CD4-positive, alpha-beta T cell treated with Interleukin-17A for 1 hour (primary cell): ENCODE measurements at places on chromosomes 3 and 15.

GRCh38 chr15:50192926-50193620, 11.1 kb downstream of the SLC27A2 start:
- no peak for DNase-seq

- DNase-seq: no peak
Measured at GRCh38 chr3:78154521-78155186, 1114.8 kb downstream of the ROBO2 start.

GRCh38 chr3:63886858-63887257, 23.2 kb downstream of the ATXN7 start:
- no peak for DNase-seq

DNA sequence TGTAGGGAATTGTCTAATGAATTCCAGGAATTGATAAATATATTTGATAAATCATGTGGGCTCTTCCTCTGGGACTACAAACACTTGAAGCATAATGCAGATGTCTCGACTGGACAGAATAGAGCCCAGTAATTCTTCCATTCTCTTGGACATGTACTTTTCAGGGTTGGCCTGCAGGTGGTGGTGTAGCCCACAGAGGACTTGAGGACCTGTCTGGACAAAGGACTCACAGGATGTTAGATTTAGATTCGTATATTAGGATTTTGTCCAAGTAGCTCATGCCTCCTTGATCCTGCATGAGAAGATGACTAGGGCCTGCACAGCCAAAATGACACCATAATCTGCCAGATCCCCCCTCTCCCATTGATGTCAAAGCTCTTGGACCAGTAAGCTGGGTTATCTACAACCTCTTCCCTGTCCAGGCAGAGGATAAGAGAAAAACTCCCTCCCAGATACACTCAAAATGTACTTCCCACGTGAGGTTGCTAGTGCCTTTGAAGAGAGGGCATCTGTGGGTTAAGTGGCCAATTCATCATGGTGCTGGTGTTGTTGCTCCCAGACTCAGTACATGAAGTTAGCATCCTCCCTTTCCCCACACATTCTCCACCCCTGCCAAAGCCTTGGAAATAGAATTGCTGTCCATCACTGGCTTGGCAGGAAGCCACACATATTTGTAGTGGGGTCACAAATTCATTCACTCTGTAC, 88.6 kb upstream of the ZNF280D start:
- DNase-seq: peak; percentile 56

DNA sequence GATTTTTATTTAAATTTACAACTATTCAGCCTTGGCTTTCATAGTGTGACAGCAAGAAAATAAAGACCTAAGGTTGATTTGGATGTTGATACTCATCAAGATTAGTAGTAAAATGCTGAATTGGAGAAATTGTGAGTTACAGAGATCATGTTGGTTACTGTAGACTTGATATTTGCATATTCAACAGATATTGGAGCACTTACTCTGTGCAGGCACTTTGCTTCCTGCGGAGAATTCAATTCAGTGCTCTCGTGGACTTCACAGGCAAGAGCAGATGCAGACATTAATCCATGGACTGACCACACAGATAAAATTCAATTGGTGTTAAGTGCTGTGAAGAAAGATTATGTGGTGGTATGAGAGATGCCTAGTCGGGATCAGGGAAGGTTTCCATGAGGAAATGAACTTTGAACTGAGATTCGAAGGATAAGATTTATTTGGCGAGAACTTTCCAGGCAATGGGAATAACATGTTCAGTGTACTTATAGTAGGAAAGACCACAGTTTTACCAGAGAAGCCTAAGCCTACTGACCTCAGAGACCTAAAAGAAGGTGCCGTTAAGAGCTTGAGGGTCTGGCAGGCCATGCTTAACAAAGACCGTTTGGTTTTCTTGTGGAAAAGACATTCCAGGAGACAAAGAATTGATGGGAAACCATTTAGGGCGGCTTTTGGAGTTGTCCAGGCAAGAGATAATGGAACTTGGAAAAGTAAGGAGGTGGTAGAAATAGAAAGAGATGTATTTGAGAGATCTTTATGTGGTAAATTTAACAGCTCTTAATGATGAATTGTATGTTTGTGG, 4.3 kb downstream of the SELENOT start:
- DNase-seq: no peak

DNA sequence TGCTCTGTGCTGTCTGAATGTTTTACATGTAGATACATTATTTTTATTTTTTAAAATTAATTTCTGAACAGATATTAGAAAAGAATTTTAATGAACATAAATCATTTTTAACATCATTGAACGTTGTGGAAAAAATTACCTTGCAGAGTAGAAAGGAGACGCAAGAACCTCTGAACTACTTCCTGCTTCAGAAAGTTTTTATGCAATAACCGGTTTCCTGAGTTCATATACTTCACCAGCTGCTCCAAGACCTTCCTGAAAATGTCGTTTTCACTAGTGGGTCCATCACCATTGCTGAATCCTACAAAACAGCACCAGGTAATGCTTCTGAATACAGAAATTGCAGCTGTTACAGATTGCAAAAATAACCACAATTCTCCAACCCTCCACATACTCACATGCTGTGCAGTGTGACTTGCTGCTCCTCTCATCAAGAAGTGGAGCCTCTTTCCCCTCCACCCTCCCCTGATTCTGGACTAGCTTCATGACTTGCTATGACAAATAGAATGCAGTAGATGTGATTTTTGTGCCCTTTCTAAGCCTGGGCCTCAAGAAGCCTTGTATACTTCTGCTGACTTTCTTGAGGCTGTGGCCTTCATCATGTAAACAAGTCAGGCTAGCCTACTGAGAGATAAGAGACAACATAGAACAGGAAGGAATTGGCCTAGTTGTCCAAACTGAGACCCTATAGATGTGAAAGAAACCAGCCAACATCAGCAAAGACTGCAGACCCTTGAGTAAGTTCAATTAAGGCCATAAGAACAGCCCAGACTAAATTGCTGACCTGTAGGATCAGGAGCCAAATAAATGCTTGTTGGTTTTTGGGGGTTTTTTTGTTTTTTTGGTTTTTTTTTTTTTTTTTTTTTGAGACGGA, 80.4 kb downstream of the TRANK1 start:
- no peak for DNase-seq

DNA sequence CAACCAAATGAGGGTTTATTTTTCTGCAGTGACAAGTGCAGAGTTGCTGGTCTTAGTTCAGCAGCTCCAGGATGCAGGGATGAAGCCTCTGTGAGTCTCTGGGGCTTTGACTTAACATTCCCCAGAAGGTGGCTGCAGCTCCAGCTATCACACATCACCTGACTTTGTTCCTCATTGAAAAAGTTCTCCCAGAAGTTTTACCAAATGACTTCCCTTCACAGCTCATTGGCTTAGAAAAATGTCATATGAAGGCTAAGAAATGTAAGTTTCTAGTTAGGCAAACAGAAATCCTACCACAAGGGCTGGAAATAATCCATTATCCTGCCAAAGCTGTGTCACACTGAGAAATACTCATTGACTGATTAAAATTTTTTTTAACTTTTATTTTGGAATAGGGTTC, 184.9 kb downstream of the MINAR1 start:
- no peak for DNase-seq

DNA sequence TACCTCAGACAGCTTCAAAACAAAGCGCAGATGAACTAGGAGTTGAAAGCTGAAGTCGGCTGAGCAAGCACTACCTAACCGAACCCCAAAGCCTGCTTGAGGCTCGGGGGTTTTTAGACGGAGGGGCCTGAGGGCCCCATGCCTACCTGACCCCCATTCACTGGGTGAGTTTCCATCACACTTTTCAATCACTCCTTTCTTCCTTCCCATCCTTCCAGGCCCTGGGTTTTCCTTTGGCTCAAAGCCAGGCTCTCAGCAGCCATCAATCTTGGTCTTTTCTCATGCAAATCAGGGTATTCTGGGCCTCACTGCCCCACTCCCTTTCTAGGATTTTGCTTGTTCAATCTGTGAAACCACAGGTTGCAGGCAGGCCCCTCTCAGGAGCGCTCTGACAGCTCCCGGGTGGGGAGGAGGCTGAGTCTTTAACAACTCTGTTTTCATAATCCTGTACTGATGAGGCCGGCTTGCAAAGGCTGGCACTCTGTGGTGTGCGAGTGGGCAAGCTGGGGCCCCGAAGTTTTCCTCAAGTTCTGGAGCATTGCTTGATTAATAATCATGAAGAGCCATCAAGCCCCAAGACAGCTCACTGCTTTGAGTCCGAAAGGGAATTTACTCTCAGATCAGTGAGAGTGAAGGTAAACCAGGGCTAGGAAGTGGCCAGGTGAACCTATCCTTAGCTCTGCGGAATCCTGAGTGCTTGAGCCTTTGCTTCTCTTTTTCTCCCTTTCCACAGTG, 97.6 kb downstream of the FRMD4B start:
- DNase-seq: no peak

GRCh38 chr3:104126864-104127553, 1239.7 kb upstream of the ALCAM start:
- DNase-seq: no peak

DNA sequence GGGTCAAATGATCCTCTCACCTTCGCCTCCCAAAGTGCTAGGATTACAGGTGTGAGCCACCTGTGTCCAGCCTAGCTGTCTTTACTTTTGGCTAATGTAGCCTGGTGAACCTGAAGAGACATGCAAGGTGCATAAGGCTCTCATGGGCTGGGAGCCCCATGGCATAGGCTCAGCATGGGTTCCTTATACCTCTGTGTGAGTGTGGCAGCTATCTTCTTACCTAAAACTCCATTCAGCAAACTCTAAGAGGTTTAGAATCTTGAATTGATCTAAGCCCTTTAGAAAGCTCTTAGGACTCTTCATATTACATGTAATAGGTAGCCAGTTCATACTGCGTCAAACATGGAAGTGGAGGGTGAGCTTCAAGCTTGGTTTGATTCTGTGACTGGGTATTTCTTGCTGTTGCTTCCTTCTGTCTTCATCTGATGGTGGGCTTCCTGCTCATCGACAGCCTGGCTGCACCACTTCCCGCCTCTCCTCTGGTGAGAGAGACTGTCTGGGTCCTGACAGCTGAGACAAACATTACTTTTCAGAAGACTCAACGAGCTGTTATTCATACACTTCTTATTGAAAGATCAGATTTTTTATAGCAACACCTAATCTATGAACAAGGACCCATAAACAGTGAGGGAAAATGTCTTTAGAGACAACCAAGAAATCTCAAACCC, 19.2 kb upstream of the TKT start:
- no peak for DNase-seq

DNA sequence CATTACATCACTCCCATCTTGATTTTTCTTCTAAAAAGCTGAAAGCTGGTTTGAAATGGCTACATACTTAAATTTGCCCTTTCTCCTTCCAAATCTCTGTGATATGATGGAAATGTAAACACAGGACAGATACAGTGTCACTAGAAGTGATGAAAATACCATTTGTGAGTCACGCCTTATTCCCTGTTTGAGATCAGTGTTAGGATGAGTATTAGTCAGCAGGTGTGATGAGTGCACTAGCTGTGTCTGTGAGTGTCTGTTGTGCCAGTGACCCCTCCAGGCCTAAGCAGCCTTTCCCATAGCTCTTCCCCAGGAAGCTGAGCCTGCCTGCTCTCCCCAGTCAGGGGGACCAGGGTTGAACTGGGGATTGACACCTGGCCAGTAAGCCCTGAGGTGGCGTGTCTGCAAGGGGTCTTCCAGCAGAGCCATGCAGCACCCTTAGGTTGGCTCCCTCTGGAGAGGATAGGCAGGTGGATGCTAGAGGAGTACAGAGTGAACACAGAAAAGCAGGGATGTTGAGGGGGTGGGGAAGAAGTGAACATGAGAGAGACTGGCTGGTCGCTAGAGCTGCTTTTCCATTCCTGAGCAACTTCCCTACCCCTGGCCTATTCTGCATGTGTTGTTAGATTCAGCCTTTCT, 92.0 kb downstream of the PDE8A start:
- no peak for DNase-seq

DNA sequence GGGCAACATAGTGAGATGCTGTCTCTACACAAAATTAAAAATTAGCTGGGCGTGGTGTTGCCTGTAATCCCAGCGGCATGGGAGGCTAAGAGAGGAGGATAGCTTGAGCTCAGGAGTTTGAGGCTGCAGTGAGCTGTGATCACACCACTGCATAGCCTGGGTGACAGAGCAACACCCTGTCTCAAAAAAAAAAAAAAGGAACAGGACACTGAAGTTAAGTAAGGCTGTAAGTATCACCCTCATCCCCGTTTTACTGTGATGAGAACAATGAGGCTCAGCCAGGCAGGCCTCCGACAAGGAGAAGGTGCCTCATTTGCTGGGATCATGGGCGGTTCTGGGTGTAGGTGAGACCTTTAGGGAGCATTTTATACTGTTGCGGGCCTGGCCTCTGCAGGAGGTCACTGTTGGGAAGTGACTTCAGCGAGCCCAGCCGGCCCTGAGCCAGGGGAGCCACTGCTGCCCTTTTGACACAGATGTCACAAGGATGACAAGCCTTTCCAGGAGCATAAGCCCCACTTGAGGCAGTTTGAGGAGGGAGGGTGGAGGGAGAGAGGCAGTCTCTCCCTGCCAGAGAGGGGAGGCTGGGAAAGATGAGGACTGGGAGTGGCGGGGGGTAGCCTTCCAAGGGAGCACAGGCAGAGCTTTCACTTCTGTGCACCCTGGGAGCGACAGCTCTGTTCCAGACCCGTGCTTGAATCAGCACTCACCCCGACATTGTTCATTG, 30.8 kb downstream of the IRAK2 start:
- no peak for DNase-seq

DNA sequence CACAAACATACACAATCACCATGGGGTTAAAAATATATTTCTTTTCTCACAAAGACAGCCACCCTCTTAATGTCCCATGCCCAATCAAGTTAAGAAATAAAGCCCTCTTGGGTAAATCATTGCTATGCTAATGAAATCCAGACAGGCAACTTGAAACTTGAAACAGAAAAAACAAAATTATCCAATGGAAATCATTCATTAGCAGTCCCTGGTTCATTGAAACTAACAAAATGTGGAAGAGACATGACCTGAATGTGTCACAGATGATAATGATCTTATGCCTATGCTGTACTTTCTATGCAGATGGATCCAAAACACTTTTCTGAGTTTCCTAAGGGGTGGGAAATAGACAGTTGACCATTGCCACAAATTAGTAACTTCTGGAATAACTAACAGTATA, 983.7 kb downstream of the MCTP2 start:
- DNase-seq: no peak

DNA sequence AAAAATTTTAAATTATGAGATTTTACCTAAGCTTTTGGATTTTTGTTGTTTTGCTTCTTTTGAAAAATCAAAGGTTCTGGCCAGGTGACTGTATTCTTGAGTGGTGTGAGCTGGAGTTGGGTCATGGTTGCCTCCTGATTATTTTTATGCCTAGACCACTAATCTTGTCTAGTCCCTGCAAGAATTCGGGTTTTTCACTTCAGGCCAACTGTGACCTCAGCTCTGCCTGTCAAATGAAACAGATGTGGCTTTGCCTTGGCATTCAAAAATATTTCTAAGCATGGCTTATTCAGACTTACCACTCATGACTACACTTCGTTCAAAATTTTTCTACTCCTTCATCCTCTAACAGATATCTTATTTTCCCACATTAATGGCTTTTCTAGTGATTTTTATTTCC, 25.4 kb upstream of the CDV3 start:
- no peak for DNase-seq

- peak; percentile 21 for DNase-seq
Measured at GRCh38 chr3:9862391-9863057, 17.5 kb downstream of the CIDEC start.

DNA sequence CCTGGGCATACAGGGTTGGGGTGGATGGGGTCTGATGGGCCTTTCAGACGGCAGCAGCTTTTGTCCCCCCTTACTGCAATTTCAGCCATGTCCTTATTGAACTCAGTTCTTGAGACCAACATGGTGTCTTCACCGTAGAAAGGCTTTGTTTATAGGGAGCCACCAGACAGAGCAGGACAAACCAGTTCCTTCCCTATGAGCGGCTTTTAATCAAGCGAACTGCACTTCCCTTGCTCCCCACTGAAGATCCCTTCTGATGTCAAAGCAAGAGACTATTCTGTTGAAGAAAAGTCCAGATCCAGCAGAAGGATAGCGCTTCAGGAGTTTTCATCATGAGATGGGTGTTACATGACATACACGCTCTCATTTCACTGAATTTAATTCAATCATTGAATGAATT, 100.4 kb downstream of the CD47 start:
- no peak for DNase-seq
